ENCODE measurements at places on chromosomes 4 and X. TPM values are rescaled to one million over a fixed set of nuclear protein-coding genes. Genes with fewer than 3 reads are reported as not detected.

EDNRA gene
- total RNA-seq = not detected

DRD5 gene
- total RNA-seq = not detected

GRCh38 chrX:8233091-8233490 is 62.0 kb upstream of the VCX2 start:
- DNase-seq = no peak

DNA sequence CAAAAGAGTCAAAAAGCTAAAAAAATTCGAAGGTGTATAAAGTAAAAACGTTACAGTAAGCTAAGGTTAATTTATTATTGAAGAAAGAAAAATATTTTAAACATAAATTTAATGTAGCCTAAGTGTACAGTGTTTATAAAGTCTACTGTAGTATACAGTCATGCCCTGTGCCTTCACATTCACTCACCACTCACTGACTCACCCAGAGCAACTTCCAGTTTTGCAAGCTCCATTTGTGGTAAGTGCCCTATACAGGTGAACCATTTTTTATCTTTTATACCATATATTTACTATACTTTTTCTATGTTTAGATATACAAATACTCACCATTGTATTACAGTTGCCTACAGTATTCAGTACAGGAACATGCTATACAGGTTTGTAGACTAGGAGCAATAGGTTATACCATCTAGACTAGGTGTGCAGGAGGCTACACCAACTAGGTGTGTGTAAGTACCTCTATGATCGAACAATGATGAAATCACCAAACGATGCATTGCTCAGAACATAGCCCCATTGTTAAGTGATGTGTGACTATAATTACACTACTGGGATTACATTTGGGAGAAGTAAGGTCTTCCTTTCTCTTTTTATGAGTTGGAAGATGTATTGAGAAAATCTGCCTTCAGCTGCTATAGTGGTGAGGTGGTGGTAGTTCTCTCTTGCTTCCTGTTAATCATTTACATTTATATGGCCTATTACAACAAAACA is 27.2 kb downstream of the TMSB4X start:
- peak; percentile 36 for DNase-seq

GRCh38 chr4:13981499-13981898 is 354.0 kb upstream of the BOD1L1 start:
- DNase-seq = no peak

DNA sequence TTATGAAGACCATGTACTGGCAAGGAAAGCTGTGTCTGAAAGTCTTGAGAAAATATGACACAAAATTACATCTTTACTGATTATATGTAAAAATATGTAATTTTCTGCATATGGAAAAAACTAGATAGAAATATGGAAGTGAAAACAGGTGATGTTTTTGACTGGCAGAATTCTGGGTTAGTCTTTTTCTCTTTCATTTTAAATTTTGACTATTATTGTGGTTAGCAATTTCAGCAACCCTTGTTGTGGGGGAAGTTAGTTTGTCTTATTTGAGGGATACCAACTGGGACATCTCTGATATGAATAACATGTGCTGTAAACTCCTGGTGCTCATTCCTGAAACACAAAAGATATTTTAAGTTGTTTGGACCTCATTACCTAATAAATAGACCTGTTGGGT is 49.9 kb upstream of the CPEB2 start:
- no peak for DNase-seq

DNA sequence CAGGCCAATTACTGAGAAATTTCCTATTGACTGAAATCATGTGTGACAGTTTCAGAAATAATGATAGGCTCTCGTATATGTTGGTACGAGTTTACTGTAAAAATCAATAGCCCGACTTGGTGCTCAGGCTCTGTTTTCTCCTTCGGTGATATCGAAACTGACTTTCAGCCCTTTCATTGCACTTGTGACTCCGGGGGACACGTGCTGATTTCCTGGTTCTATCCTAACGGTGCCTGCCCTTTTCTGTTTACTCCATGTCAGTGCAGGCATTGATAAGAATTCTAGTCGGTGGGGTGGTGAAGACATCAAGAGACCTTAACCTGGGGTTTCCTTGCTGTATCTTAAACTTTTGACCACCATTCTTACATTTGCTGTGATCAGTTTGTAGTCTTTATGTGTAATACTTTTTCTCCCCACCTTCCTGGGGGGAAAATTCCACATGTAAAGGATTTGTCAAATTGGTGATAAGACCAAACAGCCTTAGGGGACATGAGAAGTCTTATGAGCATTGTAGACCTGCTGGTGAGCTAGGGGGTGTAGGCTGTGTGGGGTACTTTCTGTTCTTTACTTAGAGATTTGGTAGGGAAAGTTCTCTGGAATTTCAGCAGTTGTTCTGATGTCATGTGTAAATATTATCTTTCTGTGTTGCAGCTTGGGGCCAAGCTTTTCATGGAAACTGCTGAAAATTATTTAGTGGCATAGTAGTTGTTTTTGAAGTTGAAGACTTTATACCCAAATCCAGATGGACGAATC is 52.7 kb downstream of the TMEM131L start:
- DNase-seq = peak; percentile 78
